ENCODE measurements at places on chromosomes 2 and 18.

DNA sequence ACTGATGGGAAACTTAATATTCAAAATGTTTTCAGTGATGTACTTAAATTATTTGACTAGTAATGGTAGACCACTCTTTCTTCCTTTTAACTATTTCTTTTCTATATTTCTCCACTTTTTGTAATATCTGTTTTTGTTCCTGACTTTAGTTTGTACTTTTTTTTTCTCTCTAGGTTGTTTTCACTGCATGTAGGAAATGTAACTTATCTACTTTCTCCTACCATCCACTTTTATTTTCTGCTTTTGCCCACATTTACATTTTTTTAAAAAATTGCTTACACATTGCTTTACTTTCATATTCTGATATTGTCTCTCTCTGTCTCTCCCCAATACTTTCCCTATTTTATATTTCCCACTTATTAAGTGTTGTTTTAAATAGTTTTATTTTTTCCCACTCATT lies 47.0 kb downstream of the ZNF407 start:
- DNase-seq: no peak

DNA sequence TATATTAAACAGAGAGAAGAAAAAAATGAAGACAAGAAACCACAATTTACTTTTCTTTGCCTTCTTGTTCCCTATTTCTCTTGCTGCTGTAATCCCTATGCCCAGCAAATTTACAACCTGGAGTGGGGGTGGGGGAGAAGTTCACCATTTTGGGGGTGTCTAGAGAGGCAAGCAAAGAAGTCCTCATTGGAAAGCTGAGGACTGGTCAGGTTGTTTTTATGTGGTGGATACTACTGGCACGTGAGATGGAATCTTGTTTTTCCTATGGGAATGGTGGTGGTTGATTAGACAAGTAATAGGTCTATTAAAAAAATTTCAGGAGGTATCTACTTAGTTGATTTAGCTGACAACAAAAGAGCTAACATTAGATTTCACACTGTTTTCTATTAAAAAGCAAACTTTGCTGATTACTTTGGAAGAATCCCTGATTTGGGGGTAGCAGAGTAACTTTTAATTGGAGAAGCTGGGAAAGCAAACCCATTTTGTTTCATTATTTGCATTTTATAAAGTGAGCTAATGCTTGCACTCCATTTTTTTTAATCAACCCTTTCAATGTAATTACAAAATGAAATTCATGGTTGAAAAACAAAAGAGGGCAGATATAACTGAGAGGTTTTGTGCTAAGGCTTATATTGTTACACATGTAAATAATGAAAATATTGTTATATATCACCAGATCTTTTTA lies 6.0 kb downstream of the POU3F3 start:
- DNase-seq: no peak

- DNase-seq: no peak
Measured at GRCh38 chr18:26532367-26533340, 15.7 kb downstream of the KCTD1 start.

DNA sequence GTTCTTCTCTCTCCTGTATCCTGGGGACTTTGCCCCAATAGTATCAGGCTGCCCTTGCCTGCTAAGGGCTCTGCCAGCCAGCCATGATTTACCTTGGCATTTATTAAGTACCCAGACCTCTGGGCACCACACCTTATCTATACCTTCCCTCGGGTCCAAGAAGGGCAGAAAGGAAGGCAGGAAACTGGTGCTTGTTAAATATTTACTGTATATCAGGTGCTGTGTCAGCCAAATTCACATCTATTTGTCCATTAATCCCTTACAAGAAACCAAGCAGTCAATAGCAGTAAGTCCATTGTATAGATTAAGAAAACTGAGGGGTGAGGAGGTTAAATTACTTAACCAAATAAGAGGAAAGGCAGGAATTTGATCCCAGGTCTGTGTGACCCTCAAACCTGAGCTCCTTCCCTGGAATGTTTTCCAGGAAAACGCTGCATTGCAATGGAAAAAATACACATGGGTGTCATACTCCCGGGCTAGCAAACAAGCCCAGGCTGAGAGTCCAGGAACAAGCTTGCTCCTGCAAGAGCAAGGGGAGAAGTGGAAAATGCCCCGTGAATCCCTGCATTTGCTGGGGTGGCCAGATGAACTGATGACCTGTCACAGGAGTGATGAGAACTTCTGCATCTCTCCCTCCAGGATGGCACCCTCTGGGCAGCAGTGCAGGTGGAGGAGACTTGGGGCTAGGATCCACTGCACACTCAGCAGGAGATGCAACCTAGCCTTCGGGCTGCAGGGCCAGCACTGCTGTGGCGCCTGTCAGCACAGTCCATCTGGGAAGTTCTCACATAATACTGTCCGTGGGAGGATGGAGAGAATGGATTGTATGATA lies 30.4 kb downstream of the CIB4 start:
- no peak for DNase-seq

DNA sequence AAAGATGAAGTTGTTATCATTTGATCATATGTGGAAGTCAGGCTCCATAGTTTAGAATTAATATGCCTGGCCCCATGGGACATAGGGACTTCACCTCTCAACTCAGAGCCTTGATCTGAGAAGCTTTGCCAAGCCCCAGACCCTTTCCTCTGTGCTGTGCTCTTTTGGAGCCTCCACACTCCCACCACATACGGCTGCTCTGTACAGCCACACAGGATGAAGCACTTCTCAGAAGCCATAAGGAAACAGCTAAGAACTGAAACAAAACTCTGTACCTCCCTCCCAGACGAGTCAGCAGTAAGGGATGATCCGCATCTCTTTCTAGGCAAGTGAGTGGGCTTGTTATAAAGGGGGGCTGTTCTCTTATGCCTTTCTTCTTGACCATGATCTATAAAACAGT lies 66.5 kb downstream of the CAB39 start:
- DNase-seq: no peak

DNA sequence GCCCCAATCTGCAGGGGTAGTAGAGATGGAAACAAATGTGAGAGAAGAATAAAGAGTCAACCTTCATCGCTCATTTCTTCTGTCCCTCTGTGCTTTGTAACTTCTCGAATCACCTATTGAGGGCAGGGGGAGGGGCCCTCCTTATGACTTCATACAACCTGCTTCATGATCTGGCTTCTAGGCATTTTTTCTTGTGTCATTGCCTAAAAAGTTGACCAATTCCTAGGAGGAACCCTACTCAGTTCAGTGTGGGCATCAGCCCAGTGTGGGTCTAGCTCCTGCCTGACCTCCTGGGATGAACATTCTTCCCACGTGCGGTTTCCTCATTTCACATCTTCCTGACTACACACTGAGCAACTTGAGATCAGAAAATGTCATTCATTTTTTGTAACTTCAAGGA lies 46.3 kb upstream of the CREB1 start:
- no peak for DNase-seq

GRCh38 chr2:172937884-172938712 lies 137.5 kb upstream of the MAP3K20 start:
- no peak for DNase-seq

GRCh38 chr2:174878537-174879147 lies 114.4 kb upstream of the CHRNA1 start:
- DNase-seq: peak; percentile 54

DNA sequence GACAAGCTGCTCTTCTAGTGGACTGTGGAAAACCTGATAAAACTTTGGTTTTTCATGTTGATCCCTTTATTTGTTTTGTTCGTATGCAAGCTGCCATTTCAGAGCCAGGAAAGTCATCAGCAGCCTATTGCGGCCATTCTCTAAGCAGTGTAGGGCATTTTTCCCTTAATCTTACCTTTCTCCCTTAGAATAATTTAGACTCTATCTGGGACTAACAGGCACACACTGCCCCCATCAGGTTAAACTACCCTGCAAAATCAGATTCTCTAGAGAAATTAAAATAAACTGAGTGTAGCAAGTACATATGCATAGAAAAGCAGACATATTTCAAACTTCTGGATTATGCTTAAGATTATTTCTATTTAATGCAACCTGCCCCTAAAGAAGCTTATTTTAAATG lies 347.5 kb downstream of the METTL4 start:
- DNase-seq: no peak

- no peak for DNase-seq
Measured at GRCh38 chr18:49094979-49095632, 144.3 kb upstream of the SMAD7 start.

DNA sequence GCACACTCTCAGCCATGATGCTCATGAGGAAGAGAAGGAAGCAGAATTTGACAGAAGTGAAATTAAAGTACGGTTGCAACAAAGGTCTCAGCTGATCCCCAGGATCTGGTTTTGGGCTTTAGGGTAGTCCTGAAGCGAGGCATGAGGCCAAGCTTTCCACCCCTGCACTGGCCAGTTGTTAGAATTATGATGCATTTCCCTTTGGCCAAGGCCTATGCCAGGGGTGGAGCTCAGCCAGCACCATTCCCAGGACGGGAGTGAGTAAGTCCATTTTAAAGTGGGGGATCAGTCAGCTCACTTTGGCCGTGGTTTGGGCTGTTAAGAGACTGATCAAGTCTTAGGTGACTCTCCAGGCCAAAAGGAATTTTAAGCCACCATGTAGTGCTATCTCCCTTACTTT lies 314.5 kb upstream of the MMADHC start:
- no peak for DNase-seq

- DNase-seq: peak; percentile 50
Measured at GRCh38 chr2:9207641-9208311, 1.2 kb downstream of the ASAP2 start.

GRCh38 chr2:26672818-26673393 lies 19.6 kb upstream of the KCNK3 start:
- no peak for DNase-seq

GRCh38 chr2:51959696-51960095 lies 927.8 kb upstream of the NRXN1 start:
- DNase-seq: no peak

- DNase-seq: no peak
Measured at GRCh38 chr2:191625446-191625845, 52.5 kb upstream of the NABP1 start.

DNA sequence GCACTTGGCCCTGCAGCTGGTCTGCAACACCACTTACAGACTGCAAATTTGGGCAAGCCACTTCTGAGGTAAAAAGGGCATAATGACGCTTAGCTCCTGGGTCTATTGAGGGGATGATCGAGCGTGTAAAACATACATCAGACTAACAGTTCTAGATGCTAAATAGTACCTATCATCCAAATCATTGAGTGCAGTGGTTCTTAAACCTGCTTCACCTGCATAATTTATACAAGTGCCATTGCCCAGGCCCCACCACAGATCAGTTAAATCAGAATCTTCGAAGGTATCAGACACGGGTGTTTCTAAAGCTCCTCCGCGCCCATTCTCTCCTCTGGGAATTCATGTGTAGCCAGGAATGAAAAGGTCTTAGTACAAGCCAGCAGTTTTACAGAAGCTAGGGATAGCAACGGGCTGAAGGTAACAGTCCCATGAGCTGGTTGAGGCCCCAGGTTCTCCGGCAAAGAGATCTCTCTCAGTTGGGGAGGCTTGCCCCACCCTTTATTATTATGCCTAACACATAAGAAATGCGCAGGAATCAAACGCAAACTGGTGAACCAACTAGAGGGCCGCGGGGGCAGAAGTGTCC lies 737 bp upstream of the RNF181 start:
- DNase-seq: no peak

DNA sequence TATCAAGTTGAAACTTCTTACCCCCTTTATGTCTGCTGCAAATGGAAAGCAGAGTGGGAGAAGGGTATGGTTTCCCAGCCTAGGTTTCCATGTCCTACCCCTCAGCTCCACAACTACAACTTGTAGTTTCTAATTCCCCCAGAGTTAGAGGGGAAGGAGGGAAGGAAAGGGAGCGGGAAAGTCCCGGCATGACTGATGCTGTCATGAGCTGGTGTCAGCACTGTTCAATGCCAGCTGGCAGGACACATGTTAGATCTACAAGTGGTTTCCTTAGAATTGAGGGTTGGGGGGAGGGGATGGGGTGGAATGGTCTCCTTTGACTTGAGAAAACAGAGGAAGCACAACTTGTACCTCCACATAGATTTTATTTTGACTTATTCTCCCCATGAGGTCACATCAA lies 194.0 kb downstream of the MBD2 start:
- DNase-seq: no peak

GRCh38 chr2:1375794-1376193 lies 37.5 kb upstream of the TPO start:
- DNase-seq: peak; percentile 18

DNA sequence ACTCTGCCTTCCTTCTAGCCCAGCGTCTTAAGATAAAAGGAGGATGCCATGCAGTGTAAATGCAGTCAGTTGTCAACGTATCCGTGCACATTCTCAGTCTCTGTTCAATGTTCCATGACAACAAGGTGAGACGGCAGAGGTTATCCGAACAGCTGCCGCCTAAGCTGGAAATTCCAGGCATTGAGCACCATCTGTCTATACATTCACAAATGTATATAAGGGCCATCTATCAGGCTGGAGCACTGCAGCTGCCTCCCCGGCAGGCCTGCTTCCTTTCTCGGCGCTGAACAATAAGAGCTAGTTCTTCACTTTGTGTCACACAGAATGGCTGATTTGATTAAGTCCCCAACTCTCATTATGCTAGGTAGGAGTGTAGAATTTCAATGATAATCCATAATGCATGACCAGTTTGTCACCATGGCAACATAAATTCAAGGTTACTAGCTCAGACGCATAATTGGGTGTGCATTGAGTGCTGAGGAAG lies 282.2 kb upstream of the SOX11 start:
- DNase-seq: peak; percentile 91

GRCh38 chr2:69734854-69735544 lies 6.9 kb upstream of the ANXA4 start:
- no peak for DNase-seq

- peak; percentile 28 for DNase-seq
Measured at GRCh38 chr2:119158563-119159347, at the start of gene C1QL2. Gene C1QL2, minus strand, starts transcription at chr2:119158751. Its CDS starts 482 bp downstream, at chr2:119158269.

DNA sequence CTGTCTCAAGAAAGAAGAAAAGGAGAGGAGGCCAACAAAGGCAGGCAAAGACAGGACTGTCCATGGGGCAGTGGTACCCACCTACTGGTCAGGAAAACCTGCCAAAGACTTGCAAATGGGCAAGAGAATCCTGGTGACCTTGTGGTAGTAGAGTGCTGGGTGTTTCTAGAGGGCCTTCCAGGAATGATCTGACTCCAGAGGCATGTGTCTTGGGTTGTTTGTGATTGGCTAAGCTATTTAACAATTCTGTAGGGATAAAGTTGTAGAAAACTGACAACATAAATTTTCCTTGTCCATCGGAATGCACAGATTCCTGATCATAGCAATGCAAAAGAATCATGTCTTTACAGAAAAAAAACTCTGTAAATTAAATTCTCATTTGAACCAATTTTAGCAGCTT lies 68.5 kb upstream of the ZNF532 start:
- DNase-seq: no peak

GRCh38 chr2:170140561-170140960 lies 37.4 kb upstream of the MYO3B start:
- DNase-seq: no peak

DNA sequence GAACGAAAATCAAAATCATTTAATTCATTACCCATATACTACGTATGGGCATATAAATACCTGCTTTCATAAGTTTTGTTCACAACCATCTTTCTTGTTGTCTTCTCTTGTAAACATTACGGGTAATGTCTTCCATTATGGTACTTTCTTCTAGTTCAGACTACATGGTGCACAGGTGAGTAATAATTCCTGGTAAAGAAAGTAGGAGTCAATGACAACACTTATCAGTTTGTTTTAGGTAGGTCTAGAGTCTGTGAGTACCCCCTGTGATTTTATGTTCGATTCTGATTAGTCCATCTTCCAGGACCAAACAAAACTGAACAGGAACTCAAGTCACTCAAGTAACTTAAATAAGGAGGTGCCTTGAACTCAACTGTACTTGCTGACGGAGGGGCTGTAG lies 25.2 kb upstream of the CTLA4 start:
- no peak for DNase-seq
